ENCODE measurements at places on chromosomes 1 and 21.
A peak's percentile ranks its signal among the peaks of the same experiment; 100 is the strongest.

DNA sequence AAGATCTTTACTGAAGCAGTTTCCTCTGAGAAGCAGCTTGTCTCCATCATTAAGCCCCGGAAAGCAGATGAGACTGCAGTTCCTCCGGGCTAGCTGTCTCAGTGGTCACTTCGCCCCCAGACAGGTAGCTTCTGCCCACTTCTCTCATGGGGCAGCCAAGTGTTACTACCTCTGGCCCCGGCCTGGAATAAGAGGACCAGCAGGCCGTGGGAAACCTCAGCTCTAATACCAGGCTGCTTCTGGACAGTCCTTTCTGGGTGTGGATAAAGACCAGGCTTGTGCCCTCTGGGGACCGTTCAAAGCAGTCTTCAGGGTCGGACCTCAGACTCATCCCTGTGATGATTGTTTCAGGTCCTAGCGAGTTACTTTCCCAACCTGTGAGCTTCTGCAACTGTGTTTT, 54.8 kb downstream of the RUNX3 start:
- DNase-seq, result no peak

- no peak for DNase-seq
Observed at GRCh38 chr1:175888996-175889395, 145.6 kb upstream of the TNR start.

DNA sequence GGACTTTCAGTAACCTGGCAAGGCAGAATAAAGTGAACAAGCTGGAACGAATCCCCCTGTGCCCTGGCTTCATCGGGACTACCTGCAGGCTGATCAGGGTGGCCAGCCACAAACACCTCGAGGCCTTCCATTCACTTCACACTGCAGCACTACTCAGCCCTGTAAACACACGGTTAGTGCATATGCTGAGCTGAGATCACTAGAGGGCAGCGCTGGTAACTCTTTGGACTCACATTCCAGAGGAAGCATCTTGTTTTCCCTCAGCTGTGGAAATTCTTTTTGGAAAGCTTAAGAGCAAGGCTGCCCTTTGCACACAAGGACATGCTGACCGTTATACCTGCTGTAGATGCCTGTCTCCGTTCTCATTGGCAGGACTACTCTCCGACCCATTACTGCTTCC, 32.1 kb downstream of the PCSK9 start:
- peak; percentile 66 for DNase-seq

DNA sequence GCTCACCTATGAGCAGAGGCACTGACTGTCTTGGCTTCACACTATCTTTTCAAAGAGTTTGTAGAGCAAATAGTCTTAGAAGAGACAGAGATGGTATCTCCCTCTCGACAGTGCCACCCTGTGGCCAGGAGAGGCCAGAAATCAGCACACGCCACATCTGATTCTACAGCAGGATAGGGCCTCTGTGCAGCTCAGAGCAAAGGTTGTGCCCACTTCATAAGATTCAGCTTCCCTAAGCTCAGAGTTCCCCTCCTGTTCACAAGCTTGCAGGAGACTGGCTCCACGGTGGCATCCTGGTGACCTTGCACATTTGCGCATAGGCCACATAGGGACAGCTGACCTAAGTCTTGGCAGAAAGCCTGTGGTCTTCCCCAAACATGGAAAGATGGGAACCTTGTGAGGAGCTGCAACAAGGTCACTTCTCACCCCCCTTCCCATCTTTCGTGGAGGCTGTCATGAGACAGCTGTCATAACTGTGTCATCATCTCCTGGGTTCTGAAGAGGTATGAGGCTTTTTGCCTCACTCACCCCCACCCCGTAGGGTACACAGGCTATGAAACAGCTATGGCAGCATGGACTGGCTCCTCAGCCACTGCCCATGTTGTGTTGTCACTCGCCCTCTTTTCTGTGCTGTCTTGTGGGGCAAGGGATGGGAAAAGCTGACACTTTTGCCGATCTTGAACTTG, 3.0 kb downstream of the ITLN2 start:
- DNase-seq, result peak; percentile 15

DNA sequence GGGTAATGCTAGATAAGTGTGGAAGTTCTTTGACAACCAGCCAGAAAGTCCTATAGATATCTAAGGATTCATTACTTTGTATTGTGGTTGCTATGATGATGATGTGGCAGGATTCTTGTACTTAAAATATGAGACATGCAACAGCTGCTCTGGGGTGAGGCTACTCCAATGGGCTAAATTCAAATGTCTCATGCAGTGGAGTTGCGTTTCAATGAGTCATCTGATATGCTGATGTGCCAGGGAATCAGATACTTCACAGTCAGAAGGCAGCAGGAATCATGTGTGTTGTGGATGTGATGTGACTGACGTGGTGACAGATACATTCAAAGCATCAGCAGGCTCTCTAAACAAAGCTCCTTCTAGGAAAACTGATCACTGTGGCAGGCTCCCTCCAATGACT, 66.5 kb downstream of the TSEN15 start:
- no peak for DNase-seq

- DNase-seq, result no peak
Observed at GRCh38 chr1:17515902-17516301, 23.6 kb upstream of the ARHGEF10L start.
